ENCODE measurements at places on chromosomes 13 and 19.
A peak's percentile ranks its signal among the peaks of the same experiment; 100 is the strongest.

DNA sequence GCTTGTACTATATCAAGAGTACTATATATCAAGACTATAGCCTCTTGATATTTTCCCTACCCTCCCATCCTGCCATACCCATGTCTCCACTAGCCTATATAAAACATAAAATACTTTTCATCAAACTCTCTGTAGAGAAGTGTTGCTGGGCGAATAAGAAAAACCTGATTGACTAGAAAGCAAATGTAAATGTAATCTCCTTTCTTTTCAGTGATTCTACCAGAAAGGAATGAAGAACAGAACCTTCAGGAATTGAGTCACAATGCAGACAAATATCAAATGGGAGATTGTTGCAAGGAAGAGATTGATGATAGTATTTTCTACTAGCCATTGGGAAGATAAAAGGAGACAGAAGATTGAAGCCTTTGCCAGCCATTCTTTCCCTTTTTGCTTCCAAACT is 89.2 kb downstream of the KCNRG start:
- no peak for DNase-seq

- no peak for DNase-seq
Measured at GRCh38 chr19:55559684-55560083, 14.3 kb upstream of the SBK3 start.

GRCh38 chr13:50244713-50245574 is 229.7 kb downstream of the KCNRG start:
- no peak for DNase-seq

DNA sequence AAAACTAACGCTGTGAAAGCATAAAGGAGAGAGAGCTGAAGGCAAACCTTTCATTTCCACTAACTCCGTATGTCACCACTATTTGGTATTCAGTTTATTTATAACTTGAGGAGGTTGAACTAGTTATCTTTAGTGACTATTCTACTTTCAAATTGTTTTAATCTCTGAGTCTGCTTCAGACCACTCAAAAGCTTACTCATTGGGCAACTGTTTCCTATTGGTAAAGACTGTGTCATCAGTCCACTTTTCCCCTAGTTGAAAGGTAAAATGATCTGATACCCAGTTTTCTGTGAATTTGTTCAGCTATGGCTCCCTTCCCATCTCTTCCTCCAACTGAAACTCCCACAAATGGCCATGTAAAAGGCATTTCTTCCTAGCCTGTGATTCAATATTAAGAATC is 39.1 kb downstream of the TEX26 start:
- no peak for DNase-seq

- DNase-seq, result no peak
Measured at GRCh38 chr19:17475541-17476115, 5.3 kb downstream of the SLC27A1 start.

DNA sequence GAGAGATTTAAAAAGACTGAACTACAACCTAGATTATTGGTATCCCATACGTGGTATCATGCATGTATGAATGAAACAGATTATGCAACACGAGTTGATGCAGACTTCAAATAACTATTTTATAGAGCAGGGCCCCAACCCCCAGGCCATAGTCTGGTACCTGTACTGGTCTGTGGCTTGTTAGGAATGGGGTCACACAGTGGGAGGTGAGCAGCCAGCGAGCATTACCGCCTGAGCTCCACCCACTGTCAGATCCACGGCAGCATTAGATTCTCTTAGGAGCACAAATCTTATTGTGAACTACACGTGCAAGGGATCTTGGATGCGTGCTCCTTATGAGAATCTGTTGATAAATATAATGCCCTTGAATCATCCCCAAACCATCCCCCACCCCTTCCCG is 320.2 kb downstream of the TBC1D4 start:
- DNase-seq, result peak; percentile 49

DNA sequence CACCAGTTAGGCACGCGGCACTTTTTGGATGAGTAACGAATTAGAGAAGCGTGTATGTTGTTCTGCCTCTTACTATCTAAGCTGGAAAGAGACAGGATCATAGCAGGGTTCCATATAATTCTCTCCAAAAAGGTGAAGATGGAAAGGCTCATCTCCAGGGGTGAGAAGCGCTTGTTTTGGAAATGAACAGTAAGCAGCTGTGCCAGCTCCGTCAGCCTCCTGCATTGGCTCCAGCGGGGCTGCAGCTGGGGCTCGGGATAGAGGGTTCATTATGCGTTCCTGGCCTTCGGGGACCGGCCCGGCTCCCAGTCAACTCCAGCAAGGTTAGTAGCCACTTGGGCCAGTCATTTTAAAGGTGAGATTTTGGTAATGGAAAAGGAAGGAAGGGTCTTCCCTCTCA is 155.5 kb downstream of the COL4A1 start:
- DNase-seq, result no peak

- DNase-seq, result no peak
Measured at GRCh38 chr13:109884462-109884861, 98.1 kb upstream of the IRS2 start.

DNA sequence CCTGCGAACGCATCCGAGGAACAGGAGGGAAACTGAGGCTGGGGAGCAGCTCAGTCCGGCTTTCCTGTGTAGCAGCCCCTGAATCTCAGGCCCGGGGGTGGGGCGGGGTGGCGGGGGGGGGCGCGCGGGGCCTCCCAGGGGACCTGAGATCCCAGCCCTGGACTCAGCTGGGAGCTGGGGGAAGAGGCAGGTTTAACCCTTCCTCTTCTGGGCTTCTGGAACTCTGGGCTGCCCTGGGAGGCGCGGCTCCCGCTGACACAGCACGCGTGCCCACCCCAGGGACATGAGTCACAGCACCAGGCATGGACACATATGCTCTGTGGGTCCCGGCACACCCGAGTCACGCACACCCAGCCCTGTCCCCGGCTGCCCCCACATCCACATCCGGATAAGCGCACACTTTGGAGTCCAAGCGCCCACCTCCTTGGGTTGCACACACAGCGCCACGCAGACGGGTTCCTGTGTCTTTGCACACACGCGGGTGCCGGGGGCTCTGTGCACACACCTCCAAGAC is 3.5 kb upstream of the CIRBP start:
- no peak for DNase-seq

DNA sequence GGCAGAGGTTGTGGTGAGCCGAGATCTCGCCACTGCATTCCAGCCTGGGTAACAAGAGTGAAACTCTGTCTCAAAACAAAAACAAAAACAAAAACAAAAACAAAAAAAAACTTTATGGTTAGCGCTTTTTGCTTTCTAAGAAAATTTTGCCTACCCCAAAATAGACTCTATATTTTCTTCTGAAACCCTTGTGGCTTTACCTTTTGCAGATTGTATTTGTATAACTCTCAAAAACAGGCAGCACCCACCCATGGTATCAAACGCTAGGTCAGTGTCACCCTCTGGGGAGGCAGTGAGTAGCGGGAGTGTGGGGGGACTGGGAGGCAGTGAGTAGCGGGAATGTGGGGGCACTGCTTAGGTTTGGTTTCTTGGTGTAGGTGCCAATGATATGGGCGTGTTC is 7.5 kb upstream of the SLC39A3 start:
- no peak for DNase-seq

- no peak for DNase-seq
Measured at GRCh38 chr13:83710133-83710515, 172.2 kb downstream of the SLITRK1 start.

- DNase-seq, result no peak
Measured at GRCh38 chr19:34142440-34142839, 29.9 kb upstream of the LSM14A start.

GRCh38 chr19:35986664-35987570 is 8.1 kb upstream of the SDHAF1 start:
- no peak for DNase-seq

Data from H1 (cell line).